HAP-1 (cell line): ENCODE measurements at places on chromosomes 3 and 15.
A peak's percentile ranks its signal among the peaks of the same experiment; 100 is the strongest.

DNA sequence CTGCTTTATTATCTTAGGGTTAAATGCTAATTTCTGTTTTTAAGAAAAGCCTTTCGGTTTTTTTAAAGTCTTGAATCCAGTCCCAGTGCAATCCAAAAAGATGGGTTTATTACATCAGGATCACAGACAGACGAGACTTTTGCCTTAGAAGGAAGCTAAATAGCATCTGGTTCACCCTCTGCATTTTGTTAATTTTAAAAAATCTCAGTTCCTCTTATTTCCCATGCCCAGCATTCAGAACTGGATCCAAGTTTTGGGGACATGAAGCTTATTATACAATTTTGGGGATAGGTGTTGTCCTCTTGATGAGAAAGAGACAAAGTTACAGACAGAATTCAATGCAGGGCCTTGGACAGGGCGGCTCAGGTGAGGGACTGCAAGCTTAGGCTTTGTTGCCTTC lies 181.5 kb upstream of the LYSMD4 start:
- no peak for DNase-seq

GRCh38 chr3:25021816-25022215 lies 406.2 kb upstream of the RARB start:
- peak; percentile 23 for DNase-seq

- no peak for DNase-seq
Observed at GRCh38 chr3:197023241-197023997, 6.2 kb downstream of the MELTF start.

DNA sequence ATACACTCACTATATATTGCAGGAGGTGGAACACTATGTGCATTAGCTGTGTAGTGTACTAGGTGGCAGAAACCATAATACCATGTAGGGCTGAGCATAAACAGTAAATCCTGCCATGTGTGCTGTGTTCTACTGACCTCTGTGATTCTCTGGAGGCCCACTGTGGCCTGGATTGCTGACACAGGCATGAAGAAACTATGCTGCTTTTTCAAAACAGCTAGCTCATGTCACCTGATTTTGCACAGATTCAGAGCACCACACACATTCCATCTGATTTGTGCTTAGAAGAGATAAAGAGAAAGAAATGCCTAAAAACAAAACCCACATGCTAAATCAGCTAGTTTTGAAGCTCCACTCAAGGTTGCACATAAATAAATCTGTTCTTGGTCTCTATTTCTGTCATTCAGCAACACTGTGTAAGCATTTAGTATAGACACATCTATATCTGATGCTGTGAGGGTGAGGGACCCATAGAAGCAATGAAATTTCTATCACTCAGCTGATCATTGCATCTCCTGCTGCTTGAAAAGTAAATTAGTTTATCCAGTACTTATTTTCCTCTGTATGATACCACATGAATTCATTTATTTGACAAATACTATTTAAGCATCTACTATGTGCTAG lies 1007.7 kb upstream of the SEMA6D start:
- no peak for DNase-seq

DNA sequence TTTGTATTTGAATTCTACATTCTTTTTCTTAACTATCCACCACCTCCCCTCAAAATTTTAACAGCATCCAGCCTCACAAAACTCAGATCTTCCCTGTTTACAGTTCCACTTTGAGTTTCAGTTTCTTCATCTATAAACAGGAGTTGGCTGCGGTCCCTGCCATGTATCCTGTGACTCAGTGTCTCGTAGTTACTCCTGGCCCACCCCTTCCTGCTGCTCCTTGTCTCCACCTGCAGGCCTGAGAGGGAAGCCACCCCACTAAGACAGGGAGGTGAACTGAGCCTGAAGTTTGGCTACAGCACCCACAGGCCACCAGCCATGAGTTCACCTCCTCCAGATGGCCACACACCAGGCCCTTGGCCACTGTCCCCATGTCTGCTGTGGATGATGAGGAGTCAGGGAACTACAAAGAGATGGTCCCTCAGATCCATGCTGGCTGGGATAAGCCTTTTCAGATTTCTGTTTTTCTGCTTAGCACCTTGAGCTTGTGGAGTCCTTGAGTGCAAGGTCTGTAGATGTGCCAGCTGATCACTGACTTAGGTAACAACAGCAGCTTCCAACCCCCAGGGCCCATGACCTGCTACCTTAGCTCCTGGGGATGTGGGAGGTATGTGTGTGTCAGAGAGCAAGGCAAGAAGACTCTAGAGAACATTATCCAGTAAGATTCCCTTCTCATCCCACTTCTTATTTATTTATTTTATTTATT lies 37.5 kb downstream of the CD86 start:
- no peak for DNase-seq

GRCh38 chr3:113140876-113141275 lies 70.5 kb upstream of the BOC start:
- DNase-seq, result no peak

DNA sequence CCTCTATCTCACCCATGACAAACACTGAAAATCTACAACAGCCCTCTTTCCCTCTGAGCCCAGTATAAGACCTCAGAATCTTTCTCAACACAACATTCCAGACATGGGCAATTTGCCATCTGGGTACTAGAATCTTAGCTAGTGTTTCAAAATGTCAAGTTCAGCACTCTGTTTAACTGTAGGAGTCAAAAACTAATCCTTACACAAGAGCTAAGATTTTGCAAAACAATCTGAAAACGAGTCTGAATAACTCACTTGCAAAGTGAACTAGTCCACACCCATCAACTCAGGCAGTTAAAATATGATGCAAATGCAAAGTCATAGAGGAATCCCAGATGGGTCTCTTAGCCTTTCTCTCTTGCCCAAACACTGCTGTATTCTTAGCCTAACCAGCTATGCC lies 67.8 kb downstream of the GPR176 start:
- DNase-seq, result peak; percentile 42

DNA sequence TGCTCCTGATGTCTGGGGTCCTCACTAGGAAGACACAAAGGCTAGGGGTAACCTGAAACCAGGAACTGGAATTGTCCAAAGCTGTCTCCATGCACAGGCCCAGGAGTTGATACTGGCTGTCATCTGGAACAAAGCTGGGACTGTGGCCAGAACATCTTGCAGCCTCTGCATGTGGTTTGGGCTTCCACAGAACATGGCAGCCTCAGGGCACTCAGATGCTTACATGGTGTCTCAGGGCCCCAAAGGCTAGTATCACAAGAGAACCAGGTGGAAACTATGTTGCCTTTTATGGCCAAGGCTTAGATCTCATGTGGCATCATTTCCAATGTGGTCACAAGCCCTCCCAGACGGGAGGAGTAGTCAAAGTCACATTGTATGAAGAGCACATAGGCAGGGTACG lies 335.2 kb upstream of the TRIM42 start:
- DNase-seq, result no peak

DNA sequence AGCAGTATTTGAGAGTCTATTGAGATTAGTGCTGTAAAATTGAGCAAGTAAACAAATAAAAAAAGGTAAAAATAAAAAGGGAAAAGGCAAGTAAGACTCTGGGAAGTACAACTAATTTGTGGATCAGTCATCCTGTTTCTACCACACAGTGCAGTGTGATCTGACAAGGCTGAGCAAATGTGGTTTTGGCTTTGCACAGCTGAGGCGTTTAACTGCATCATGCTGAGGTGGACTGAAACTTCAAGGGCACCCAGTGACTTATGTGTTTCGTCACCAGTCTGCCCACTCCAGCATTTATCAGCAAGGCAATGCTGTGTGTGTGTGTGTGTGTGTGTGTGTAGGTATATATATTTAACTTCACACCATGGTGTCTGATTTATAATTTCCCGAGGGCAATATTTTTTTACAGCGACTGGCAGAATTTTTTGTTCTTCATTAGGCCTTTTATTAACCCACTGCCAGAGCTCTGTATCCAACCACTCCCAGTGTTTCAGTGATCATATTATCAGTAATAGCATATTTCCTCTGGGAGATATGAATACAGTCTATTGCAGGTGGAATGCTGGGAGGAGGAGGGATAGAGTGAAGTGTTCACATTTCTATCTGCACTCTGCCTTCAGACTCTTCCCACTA lies 131.5 kb upstream of the SATB1 start:
- no peak for DNase-seq

DNA sequence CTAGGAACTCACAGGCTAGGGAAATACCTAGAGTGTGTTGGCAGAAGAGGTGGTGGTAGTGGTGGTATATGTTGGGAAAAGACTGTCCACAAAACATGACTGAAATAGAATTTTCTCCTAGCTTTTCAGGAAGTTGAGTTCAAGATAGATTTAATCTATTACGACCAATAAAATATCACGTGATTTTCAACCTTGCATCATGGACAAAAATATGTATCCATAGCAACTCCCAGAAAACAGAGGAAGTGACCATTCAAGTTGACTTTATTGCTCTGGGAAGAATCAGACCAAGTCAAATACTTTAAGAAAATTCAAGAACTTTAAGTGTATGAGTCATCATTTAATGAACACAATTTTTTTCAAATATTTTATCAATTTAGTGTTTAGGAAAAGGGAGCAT lies 347.0 kb upstream of the ZNF385D start:
- no peak for DNase-seq

GRCh38 chr3:129628169-129628522 lies 21.7 kb upstream of the PLXND1 start:
- no peak for DNase-seq

DNA sequence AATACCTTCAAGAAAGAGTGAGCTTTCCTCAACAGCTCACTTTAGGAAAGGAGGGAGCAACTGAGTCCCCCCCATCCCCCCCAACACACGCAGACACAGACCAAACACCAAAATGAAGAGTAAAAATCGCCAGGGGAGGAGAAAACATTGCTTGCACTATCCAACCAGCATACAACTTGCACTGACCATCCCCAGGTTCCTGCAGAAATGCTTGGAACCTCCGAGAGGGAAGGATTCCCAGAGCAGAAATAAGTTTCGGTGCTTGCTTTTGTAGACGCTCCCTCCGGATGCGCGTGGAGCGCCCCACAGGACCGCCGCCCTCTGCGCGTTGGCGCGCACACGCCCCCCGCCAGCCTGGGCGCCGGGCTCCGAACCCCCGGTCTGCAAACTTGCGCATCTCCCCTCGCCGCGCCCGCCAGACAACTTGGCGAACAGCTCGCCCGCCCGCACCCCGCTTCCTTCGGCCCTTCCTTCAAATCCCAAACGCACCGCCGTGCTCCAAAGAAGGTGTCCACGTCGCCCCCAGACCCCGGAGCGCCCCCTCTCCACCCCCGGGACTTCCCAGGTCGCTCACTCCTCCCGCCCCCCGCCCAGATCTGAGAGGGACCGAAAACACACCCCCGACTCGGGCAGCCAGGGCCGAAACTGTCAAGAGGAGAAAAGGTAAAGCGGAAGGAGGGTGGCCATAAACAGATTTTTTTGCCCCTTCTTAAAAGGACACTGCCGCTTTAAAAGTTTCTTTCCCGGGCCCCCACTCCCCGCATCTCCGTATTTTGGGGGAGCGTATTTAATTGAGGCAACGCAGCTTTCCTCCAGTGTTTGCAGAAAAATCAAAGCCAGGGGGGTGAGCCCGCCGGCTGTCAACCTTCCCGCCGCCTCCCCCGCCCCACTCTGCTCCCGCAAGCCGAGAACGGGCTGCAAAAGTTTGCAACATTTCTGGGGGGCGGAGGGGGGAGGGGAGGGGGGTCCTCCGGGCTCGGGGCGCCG lies 859 bp downstream of the RORA start:
- no peak for DNase-seq

DNA sequence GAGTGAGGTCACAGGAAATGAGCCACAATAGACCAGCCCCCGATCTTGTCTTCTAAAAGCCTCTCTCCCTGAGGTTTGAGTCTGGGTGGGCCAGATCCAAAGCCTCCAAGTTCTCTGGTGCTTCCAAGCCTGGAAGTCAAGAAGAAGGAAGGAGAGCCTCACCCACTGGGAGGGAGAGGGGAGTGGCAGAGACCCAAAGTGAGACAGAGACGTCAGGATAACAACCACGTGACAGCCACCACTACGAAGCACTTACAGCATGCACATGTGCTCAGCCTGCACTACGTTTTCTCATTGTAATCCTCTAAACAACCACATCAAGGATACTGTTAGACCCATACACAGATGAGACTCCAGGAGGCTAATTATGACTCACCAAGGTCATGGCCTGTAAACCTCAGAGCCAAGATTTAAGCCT lies 197.3 kb upstream of the LINGO1 start:
- no peak for DNase-seq

DNA sequence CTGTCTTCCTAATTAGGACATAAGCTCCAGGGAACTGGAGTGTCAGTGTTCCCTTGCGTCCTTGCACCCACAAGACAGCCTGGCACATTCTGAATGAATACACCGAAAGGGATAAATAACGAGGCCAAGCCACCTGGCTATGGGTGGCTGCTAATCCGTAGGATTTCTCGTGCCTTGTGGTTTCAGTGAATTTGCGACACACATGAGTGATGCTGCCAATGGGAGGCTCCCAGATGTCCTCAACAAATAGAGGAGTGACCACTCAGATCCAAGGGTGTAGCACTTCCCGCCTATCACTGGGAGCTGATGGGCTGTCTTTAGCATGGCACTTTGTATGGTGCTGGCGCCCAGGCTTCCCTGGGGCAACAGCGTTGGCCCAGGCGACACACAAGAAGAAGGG lies 43.4 kb downstream of the APBA2 start:
- DNase-seq, result no peak

DNA sequence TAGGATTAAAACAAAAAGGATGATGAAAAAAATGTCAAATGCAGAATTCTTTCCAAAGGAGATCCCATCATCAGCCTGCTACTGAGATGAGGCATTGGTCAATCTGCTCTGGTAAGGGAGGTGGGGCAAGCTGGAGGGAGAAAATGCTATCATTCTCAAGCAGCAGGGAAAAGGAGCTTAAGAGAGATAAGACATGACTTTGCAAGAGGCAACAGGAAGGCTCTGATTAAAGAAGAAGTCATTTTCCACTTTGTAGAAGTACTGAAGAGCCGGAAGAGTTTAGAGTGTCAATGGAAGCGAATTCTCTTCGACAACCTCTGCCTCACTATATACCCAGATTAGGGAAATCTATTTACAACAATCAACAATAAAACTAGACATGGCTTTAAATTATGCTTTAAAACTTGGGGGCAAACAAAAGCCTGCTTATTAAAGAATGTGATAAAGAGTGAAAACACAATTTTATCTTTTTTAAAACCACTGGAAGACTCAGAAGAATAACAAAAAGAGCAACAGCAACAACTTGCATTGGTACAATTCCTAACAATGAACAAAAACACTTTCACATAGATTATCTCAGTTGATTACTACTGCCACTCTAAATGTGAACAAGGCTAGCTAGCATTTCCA lies 81.8 kb upstream of the NANOGP8 start:
- DNase-seq, result no peak

DNA sequence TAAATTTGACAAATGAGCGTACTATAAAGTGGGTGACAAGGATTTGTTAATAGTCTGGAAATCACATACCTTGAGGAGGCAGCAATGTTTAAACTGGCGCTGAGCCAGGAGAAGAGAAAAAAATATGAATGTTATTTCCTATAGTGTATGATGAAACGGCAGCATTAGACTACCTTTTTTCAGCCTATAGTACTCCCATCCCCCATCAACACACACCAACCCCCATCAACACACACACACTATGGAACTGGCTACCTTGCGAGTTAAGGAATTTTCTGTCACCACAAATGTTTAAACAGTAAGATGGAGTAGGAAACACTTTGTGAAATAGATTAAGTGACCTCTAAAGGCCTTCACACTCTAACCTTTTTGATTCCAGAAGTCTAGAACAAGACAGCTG lies 46.8 kb upstream of the ZCWPW2 start:
- DNase-seq, result no peak

- DNase-seq, result no peak
Observed at GRCh38 chr15:44471885-44472455, 44.5 kb downstream of the CTDSPL2 start.

GRCh38 chr3:152183473-152183872 lies 85.3 kb upstream of the MBNL1 start:
- DNase-seq, result peak; percentile 51

- DNase-seq, result no peak
Observed at GRCh38 chr3:150114273-150114672, 143.6 kb upstream of the PFN2 start.

- no peak for DNase-seq
Observed at GRCh38 chr15:27175472-27176153, 204.6 kb downstream of the GABRG3 start.
